Fibroblast of skin of scalp (primary cell): ENCODE measurements at places on chromosomes 3 and 15.

DNA sequence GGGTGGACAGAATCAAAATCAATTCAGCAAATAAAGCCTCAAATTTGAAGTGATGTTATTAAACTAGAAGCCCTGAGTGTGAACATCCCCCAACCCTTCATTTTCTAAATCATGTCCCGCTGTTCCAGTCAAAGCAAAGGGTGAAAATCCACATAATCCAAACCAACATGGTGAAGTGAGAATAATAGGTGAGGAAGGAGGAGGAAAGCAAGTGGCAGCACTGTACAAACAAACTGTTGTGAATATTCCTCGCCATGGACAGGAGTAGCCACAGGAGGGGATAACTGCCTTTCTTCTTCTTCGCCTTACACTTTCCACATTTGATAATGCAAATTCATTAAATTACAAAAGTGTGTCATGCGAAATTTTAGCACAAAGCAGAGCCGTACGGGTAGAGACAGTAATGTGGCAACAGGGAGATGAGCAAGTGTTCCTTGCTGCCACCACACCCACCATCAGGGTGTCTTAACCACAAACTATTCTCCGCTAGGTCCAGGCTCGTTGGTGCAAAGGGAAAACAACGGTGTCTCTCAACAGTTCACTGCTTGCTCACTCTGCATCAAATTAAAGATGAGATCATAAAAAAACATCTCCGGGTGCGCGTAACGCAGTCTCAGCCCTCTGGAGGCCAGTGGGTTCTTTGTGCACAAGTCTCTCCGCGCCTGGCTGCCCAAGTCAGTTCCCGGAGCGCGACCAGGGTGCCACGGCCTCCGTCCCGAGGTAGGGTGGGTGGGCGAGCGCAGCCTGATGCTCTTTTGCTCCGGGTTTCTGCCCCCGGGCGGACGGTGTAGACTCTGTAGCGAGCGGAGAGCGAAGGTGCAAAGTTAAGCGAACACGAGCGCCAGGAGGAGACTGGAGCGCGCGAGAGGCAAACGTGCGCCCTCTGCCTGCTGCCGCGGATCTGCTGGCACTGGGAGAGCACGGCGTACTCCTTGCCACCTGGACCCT is 6.7 kb downstream of the EPHA3 start:
- DNase-seq = peak; percentile 59

- DNase-seq = peak; percentile 39
These were observed 461 bp downstream of the XRN1 start for GRCh38 chr3:142447301-142447851.

DNA sequence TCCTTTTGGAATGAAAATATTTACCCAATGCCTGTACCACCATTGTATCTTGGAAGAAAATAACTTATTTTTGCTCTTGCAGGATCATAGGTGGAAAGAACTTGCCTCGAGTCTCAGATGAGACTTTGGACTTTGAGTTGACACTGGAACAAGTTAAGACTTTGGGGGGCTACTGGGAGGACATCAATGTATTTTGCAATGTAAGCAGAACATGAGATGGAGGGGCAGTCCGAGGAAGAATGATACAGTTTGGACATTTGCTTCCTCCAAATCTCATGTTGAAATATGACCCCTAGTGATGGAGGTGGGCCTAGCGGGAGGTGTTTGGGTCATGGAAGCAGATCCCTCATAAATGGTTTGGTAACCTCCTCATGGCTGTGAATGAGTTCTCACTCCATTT is 1428.6 kb downstream of the ZPLD1 start:
- no peak for DNase-seq

- DNase-seq = no peak
These were observed 15.4 kb upstream of the LARP6 start for GRCh38 chr15:70869346-70869745.

GRCh38 chr3:88572450-88572849 is 422.7 kb downstream of the C3orf38 start:
- no peak for DNase-seq

- no peak for DNase-seq
These were observed 362.1 kb downstream of the MAGI1 start for GRCh38 chr3:65676580-65676979.

GRCh38 chr3:136995652-136996051 is 37.9 kb downstream of the IL20RB start:
- DNase-seq = no peak

DNA sequence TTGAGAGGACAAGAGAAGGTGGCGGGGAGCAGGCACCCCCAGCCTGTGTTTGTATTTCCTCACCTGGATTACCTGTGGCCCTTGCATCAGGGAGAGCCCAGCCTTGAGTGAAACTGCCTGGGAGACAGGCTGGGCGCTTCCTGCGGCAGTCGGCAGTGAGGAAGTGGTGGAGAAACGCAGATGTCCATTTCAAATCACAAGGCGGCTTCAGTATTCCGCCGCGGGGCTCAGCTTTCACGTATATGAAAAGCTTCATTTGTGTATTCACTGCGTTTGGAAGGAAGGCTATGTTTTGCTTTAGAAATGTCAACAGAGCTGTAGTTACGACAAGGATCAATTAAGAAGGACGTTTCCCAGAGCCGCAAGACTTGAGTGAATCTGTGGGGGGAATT is 167.4 kb upstream of the CTDSPL start:
- no peak for DNase-seq

DNA sequence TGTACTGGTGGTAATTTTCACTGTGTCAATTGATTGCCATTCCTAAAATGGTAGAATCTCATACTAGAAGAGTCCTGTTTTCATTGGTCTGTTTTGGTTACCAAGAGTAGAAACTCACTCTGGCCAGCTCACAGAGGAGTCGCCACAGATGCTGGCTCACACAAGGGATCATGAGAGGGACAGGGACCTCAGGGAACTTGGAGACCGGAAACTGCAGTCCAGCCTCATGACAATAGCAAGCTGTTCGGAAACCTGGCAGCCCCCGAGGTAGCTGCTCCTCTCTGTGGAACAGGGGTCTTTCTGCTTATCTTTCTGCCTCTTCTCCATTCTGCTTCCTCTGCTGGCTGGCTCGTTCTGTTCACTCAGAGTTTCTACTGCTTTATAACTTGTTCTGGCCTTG is 192.9 kb downstream of the PLCL2 start:
- no peak for DNase-seq

DNA sequence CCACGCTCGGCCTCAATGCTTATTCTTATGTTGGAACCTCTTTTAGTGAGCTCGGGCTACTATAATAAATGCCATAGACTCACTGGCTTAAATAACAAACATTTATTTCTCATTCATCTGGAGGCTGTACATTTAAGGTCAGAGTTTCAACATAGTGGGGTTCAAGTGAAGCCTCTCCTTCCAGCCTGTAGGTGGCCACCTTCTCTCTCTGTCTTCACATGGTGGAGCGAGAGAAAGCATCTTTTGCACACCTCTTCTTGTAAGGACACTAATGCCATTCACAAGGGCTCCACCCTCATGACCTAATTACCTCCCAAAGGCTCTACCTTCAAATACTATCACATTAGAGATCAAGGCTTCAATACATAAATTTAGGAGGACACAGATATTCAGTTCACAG is 520.3 kb upstream of the EPHA6 start:
- no peak for DNase-seq

DNA sequence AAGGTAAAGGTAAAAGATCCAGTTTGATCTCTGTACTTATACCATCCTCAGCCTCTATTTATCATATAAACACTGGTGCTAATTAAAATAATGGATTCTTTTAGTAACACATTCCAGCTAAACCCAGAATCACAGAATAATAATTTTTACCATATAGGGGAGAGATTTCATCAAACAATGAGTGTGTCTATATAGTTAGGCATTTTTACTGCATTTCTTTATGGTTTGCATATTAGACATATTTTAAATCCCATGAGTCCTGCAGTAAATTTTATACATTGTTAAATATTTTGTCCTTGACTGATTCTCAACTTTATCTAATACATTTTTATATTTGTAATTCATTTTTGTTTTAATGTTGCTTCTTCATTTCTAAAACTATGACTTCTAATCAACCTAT is 323.7 kb upstream of the AGTR1 start:
- peak; percentile 80 for DNase-seq

GRCh38 chr3:195394700-195395099 is 48.1 kb downstream of the ACAP2 start:
- DNase-seq = no peak

DNA sequence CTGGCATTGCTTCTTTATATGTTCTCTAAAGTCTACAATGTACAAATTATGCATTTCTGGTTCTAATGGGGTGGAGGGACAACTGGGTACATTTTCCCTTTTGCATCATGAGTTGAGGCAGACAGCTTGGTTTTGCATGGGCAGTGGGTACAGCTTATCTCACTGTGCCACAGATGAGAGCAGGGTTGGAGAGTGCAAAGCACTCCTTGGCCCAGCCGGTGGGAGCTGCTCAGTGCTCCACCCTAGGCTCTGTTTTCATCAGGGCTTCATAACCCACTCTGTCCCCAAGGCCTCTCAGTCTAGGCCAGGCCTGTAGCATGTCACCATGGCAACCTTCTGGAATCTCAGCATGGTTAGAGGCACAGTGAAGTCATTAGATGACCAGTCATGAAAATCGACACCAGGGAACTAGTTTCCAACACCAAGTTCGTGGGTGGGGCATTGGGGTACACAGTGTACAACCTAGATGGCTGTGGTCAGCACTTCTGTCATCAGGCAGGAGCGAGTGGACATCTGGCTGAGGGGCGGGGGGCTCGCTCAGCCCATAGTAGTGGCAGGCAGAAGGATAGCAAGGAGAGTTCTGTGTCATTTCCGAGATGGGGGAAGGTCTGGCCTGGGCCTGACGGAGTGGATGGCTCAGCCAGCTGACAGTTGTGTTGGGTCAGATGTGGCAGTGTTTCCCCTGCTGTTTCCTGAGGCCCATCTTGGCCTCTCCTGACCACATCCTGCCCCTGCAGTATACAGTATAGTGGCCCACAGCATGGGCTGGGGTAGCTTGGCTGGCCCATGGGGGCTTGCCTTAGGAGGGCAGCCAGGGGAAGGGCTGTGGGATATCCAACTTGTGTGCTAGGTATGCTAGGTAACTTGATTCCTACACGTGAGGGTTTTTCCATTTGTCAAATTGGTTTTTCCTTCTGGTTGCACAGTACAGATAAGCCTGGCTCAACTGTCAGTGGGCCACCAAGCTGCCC is 75.7 kb upstream of the PRR23C start:
- peak; percentile 70 for DNase-seq

- DNase-seq = no peak
These were observed 324.7 kb downstream of the SHQ1 start for GRCh38 chr3:72523429-72524151.
